GM12892 (cell line): ENCODE measurements at places on chromosomes 3 and 15.

DNA sequence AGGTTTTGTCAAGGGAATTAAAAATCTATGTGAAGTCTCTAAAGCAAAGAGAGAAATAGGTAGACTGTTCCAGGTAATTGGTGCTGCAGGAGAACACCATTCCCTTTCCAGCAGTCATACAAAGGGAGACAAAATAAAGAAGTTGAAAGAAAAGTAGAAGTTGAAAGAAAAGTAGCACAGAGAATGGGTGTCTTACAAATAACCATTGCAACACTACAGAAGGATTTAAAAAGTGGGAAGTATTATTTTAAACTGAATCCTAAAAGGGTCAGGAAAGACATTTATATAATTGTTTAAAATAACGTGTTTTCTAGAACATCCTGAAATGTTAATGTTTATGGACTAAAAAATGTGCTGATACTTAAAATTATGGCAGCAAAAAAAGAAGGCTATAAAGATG is 223.8 kb downstream of the RSRC1 start:
- no peak for DNase-seq

GRCh38 chr3:112875561-112875960 is 28.9 kb upstream of the CD200R1L start:
- DNase-seq, result no peak

DNA sequence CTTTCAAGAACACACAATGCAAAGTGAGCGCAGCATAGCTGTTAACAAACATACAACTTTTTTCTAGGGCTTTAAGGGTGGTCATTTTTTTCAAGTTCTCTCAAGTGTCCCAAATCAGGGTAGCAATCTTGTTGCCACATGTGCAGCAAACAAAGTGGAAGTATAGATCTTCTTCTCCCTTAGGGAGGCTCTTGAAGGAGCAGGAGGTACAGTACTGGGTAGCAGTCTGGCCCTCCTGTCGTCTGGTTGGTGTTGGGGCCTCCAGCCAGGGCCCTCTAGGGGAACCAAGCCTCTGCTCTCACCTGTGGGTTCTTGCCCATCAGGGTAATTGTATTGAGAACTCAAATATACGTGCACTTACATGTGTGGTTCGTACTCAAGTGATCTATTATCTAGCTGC is 25.8 kb downstream of the MKRN2 start:
- DNase-seq, result no peak

DNA sequence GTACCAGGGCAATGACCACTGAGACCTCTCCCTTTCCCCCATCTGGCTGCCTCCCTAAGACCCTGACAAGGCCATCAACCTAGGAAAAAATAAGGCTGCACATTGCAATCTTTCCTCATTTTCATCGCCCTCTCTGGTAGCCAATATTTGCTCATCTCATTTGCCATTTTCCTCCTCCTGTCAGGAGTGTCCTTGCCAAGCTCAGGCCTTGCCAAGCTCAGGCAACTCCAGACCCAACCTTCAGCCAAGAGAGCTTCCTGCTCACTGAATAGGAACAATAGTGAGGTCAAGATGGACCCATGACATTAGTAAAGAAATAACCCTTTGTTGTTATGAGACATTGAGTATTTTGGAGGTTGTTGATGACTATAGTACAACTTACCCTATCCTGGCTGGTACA is 380.3 kb downstream of the RSL24D1 start:
- no peak for DNase-seq

GRCh38 chr3:100830931-100831330 is 121.6 kb downstream of the TFG start:
- no peak for DNase-seq

GRCh38 chr15:31155151-31155550 is 53.6 kb upstream of the TRPM1 start:
- no peak for DNase-seq

DNA sequence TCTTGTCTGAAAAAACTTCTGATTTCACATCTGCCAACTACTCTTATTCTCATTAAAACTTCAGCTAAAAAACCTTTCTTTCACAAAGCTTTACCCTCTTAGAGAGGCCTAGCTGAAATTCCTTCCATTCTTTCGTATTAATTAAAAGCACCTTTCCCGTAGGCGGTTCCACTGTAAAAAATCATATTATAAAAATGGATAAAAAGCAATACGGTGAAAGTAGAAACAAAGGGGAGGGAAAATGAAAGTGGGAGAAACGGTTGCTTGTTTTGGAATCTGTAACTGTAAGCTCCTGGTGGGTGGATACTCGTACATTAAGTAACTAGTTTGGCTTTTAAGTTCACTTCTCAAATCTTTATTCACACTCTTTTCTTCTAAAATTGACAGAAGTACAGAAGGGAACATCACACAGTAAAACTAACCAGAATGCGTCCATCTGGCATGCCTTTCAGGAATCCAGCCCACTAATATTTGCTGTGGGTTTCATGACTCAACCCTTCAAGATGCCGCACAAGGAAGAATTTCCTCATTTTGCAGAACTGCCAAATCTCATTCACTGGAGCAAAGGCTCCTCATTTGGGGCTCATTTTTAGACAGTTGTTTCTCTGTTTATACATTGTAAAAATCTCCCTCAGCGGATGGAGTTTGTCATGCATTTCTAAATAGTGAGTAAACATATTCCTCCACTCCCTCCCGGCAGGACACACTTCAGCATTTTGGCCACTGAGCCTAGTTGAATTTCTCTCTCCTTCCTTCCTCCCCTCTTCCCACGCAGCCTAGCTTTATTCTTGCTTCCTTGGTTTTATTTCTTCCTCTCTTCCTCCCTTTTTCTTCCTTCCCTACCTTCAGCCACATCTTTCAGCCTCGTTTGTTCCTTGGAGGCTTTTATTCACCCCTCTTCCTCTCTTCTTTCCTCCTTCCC is 419.5 kb upstream of the NAALADL2 start:
- no peak for DNase-seq

- DNase-seq, result no peak
Measured at GRCh38 chr3:94069194-94069813, 6.4 kb downstream of the NSUN3 start.

DNA sequence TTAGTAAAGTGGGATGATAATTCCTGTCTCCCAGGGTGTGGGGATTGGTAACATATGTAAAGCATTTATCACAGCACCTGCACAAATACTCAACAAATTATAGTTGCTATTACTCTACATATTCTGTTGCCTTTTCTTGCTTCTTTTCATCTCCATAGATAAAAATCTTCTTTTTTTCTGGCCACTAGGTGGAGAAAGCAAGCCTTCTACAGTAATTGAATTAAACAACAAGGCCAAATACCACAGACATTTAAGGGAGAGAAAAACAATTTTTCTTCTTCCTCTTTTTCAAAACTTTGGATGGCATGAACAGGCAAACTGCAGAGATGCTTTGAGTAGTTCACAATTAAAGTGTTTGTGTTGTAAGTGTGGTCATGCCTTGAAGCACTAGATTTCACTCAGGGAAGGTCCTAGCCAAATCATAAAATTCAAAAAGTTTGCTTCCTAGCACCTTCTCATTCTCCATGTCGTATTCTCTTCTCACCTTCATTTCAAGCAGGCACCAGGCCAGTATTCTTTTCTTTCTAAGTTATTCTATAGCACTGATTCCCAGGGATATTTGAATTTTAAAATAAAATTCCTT is 493.4 kb upstream of the TGFBR2 start:
- DNase-seq, result no peak

GRCh38 chr3:39113291-39113690 is 5.8 kb downstream of the TTC21A start:
- DNase-seq, result no peak

DNA sequence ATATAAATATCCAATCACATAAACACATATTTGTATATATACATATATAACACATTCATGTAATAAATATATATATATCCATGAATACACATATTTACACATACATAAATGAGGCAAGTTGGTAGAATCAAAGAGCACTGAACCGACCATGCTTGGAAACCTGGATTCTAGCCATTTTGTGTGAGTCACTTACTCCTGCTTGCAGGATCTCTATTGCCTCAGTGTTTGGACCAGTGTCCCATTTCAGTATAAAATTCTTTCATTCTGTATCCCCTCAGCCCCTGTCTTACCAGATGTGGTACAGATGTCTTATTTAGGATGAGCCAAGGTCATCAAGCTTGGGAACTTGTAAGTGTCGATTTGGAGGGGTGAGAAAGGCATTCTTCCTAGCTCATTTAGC is 391.4 kb upstream of the FRG2C start:
- DNase-seq, result no peak

GRCh38 chr15:57403566-57404325 is 27.4 kb downstream of the CGNL1 start:
- DNase-seq, result no peak

GRCh38 chr3:13588221-13588701 is 39.3 kb downstream of the FBLN2 start:
- no peak for DNase-seq

DNA sequence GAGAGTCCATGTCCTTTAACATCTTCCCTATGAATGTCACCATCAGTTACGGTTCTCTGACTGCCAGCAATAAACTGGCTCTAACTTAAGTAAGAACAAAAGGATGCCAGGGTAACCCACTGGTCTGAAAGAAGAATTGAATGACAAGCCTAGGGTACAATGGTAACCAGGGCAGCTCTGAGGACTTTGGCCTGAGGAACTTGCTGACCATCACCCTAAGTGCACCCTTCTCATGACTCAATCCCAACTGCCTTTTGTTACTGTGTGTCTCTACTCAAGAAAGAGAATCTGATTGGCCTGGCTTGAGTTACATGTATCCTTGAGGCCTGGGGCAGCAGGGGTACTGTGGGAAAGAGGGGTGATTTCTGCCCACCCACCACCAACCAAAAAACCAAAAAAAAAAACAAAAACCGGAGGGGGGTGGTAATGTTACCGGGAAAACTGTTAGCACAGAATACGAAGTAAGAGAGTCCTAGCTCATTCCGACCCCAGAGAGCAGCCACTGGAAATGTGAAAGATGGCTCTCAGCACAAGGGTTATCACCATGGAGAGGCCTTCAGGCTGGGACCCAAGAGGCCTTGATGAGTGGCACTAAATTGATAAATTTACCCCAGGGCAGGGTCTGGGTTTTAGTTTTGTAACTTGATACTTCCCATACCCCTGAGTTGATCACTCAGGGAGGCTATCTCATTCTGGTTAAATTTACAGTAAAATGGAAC is 9.3 kb upstream of the SLC28A1 start:
- DNase-seq, result no peak

GRCh38 chr3:40718681-40719080 is 193.9 kb downstream of the ZNF621 start:
- DNase-seq, result peak; percentile 23

GRCh38 chr3:28290863-28291300 is 49.5 kb downstream of the CMC1 start:
- no peak for DNase-seq

GRCh38 chr15:65945616-65946015 is 76.3 kb downstream of the RAB11A start:
- DNase-seq, result no peak
